T-helper 2 cell treated with Interferon-gamma antibody and Interleukin-4, amounts not matched to agents 5 μg/mL and 100 μg/mL, for 36 hours (primary cell): ENCODE measurements at places on chromosomes 12 and 14.

DNA sequence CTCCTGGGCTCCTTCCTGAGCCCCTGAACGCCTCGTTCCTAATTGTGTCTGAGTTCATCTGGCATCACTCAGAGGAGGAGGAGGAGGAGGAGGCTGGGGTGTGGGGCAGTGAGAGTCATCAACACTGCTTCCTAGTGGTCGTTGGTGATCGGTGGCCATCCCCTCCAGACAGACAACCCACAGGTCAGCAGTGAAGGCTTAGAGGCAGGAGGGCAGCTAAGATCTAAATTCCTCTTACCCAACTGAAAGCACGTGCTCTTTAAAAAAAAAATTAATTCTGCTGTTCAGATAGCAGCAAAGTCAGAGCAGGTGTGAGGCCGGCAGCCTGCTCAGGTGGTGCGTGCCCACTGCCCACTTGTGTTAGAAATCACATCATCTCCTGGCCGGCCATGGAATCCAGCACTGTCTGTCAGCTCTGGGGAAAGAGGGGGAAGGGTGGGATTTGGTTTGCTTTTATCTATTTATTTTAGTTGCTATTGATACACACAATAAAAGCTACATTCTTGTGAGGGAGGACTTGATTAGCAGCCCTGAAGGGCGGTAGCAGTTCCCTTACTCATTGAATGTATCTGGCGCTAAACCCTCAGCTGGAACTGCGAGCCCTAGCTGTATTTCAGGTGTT, 46.6 kb downstream of the PPP2R5C start:
- DNase-seq, result no peak

DNA sequence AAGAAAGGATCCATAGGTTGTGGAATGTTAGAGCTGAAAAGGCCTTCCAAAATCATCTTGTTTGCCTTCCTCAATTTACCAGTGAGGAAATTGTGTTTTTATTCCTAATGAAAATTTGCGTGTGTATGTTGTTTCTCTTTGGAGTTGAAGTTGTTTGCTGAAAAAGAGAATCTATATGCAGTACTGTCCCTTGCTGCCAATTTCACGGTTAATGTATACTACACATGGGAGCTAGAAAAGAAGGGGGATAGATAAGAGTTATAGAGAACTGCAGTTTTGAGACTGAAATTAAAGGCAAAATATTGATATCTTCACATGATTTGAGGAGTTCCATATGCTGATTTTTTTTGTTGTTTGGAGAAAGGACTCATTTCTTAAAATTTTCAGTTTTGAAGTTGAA, 62.0 kb upstream of the LRTM2 start:
- DNase-seq, result no peak

GRCh38 chr12:96091833-96092232, 56.4 kb upstream of the LTA4H start:
- DNase-seq, result no peak

GRCh38 chr12:52818388-52818787, 4.5 kb upstream of the KRT4 start:
- no peak for DNase-seq

- no peak for DNase-seq
Observed at GRCh38 chr14:77284466-77284865, 13.5 kb upstream of the NGB start.

DNA sequence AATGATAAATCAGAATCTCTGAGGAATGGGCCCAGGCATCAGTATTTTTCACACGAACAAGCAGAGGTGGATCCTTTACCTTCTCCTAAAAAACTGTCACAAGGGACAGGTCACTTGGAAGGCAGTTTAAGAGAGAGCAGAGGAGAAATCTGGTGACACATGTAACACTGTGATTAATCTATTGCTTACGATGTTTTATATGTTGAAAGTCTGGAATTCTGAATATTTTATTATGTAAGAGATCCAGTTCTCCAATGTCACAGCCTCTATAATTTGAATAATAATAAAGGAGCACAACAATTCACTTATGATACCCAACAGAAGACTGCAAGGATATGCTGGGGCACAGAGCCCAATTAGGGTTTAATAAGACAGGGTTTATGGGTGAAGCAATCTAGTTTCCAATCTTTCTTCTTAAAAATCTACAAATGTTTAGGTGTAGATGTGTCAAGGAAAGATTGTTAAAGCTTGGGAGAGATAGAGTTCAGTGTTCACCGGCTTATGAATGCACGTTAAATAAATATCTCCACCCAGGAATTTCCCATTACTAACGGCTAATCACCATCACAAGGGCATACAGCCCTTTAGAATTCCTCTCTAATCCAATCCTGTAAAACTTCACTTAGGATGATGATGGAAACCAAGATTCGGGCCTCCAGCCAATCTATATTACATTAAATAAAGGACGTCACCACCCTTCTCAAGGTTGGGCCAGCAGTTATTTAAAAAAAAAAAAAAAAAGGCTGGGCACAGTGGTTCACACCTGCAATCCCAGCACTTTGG, 23.4 kb downstream of the DUSP16 start:
- no peak for DNase-seq

GRCh38 chr12:21797539-21797938, 23.0 kb upstream of the KCNJ8 start:
- DNase-seq, result no peak

GRCh38 chr14:104086210-104086660, 735 bp downstream of the ASPG start:
- DNase-seq, result no peak
